Activated CD4-positive, CD25-positive, alpha-beta regulatory T cell treated with anti-CD3 and anti-CD28 coated beads, Interleukin-2, amount 50 U/mL, for 16 hours (primary cell): ENCODE measurements at places on chromosomes 6 and 20.

DNA sequence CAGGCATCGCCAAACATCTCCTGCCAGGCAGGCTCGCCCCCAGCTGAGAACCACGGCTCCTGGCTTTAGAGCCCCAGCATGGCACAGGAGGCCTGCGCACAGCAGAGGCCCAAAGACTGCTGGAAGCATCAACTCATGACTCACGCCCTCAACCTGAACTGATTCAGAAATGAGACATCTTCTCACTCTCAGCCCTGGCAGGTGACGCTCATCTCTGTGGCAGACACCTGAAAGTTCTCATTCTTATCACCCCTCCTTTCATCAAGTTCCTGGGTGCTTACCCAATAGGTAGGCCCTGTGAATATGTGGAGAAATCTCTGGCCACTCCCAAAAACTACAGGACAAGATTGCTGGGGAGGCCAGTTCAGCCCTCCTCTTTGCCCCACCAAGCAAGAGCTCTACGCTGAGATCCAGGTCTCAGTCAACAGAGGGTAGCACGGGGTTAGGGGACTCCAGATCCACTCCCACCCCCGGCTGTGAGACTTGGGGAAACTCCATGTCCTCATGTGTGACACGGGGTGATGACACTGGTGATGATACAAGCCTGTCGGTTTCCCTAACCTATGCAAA lies 11.3 kb downstream of the NFATC2 start:
- peak; percentile 60 for DNase-seq

GRCh38 chr20:57060407-57061050 lies 205.9 kb downstream of the BMP7 start:
- DNase-seq: no peak

DNA sequence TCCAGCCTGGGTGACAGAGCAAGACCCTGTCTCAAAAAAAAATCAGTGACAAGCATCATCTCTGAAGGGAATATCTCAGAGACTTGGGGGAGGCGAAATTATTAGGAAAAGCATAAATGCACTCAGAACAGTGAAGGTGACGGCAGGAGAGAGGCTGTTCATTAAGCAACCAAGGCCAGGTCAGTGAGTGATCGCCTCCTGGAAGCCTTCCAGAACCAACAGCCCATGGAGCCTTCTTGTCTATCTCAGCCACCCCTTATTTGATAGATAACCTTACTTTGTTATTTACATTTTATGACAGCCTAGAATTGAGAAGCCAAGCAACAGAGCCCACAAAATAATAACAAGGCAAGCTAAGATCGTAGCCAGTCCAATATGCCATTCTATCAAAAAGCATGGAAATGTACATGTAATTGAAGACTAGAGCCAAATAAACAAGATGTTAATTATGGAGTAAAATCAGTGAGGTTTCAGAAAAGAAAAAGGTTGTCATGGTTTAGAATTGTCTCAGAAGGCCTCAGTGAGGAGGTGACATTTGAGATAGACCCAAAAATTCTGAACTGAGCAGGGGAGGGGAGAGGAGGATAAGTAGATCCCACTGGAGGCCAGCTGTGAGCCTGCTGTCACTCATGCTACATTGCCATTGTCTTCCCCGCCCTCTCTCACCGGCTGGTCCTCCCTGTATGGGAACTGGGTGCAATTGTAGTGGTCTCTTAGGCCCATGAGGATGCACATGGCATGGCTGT lies 17.8 kb downstream of the BNIP5 start:
- no peak for DNase-seq

GRCh38 chr6:52103623-52104022 lies 16.2 kb upstream of the PKHD1 start:
- no peak for DNase-seq

DNA sequence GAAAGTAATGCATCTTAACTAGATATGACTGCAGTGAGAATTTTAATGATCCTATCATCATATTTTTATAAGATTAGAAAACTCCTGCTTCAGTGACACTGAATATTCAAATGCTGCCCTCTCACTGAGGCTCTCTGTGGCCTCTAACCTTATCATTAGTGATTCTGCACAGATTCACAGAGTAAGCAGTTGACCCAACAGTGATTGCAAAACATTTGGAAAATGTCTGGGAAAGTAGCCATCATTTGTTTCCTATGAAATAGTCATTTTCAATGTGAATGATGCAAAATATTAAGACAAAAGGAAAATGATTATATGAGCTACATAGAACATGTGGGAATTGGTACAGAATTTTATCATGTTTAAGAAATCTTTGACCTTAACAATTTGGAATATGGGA lies 210.3 kb downstream of the TBX18 start:
- no peak for DNase-seq

DNA sequence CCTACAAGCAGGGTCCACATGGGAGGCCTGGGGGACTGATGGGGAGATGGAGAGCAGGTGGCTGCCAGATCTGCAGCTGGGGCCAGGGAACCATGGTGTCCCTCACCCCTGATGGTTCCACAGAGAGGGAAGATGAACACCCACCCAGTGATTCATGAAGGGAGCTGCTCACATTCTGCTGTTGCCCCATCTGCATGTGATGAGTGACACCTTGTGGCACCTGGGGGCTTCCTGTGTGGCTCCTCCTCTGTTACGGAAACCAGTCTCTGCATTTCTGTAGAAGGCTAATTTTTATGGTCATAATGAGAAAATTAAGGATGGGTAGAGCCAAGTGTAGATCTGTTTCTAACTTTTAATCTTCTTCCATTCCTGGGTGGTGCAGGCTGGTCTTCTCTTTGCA lies 217.1 kb downstream of the SMOC2 start:
- no peak for DNase-seq

GRCh38 chr20:1324598-1325172 lies 4.3 kb downstream of the SDCBP2 start:
- DNase-seq: no peak

- no peak for DNase-seq
Measured at GRCh38 chr6:115982453-115982852, 78.2 kb downstream of the FRK start.

DNA sequence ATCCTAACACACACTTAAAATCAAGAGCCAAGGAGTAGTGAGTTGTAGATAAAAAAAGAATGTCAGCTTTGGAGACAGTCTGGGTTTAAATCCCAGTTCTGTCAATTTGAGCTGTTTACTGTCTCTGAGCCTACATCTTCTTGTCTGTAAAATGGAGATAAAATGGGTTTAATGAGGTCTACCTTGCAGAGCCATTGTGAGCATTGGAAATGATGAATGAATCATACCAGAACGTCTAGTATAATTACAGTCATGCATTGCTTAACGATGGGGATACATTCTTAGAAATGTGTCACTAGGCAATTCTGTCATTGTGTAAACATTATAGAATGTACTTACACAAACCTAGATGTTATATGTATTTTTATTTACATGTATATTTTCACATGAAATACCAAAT lies 17.6 kb upstream of the SGK2 start:
- DNase-seq: no peak

DNA sequence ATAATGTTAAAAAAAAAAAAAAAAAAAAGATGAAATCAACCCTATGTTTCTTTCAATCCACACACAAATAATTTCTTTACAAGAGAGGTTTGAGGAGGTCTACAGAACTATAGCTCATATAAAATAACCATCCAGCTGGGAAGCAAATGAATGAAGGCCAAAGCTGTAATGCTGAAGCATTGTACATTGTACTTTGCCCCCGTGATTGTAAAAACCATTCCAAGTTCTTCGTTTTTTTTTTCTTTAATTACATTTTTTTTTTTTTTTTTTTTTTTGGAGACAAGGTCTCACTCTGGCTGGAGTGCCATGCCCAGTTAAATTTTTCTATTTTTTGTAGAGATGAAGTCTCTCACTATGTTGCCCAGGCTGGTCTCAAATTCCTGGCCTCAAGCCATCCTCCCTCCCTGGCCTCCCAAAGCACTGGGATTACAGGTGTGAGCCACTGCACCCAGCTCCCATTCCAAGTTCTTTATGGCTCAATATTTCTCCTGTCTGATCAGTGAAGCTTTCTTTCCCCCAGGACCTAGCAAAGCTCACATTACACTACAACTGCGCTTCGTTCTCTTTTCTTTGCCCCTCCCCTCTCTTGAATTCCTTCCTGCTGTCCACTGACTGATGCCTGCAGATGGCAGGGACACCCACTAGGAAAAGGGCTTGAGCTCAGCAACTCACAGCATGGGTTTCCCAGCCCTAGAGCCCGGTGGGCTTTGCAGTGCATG lies 53.0 kb upstream of the NOP56 start:
- no peak for DNase-seq
